Daoy (cell line): ENCODE measurements at places on chromosomes 7 and 10. TPM values are rescaled to one million over a fixed set of nuclear protein-coding genes. Genes with fewer than 3 reads are reported as not detected.

ACBD5 gene
- total RNA-seq: 16.9 and 32.6 TPM in 2 replicates

GRCh38 chr7:94409200-94409948 lies 14.7 kb downstream of the COL1A2 start:
- DNase-seq: no peak

- peak; percentile 1 for DNase-seq
Observed at GRCh38 chr10:68271196-68271882, 39.4 kb upstream of the ATOH7 start.

DNA sequence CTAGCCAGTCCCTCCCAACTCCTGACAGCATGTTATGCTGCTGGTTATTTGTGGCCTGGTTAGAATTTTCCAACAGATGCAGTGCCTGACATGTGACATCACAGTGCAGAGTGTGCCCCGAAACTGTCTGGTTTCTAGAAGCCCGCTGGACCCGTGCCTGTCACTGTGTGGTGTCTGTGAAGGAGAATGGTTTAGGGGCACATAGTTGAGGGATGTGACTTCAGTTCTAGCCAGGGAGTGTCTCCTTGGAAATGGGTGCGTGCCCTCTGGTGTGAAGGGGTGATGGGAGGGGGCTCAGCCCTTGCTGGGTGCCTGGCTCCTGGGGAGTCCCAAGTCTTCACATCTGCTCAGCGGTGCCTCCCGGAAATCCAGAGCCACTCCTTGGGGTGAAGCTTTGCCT lies 303.6 kb downstream of the GLRX3 start:
- DNase-seq: no peak

- DNase-seq: no peak
Observed at GRCh38 chr10:126058507-126058906, 162.1 kb downstream of the FANK1 start.

DNA sequence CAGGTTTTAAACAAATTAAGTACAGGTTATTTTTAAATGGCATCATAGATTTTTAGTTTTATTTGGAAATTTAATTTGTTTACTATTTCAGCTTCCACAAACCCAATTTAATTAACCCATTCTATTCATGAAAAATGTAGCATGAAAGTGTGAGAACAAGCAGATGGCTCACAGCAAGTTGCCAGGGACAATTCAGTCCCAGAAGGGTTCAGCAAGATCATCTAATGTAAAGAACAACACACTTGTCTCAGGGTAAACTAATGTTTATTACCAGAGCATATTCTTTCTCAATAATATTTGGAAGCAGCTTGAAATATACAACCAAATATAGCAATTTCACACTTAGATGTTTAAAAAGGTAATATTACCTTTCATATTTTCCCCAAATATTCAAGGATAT lies 166.9 kb upstream of the SLC13A1 start:
- no peak for DNase-seq

DNA sequence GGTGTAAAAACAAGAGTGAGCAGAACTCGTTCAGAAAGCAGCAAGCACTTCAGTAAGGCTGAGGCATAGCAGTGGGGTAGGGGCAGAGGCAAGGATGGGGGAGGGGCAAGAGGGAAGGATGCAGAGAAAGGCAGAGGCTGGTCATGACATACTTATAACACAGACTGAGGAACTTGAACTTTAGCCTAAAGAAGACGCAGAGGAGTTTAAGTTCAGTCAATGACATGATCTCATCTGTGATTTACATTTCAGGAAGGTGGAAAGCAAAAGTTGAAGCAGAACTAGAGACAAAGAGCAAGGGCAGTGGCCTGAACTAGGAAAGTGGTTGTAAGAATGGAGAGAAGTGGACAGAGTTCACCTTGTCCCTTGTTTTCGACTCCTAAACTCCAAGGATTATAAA lies 15.8 kb downstream of the MACC1 start:
- peak; percentile 56 for DNase-seq

TCF7L2 gene
- 0.60 and 1.9 TPM in 2 replicates for total RNA-seq

- DNase-seq: no peak
Observed at GRCh38 chr7:112819536-112819935, 29.3 kb upstream of the TMEM168 start.

DPY19L1 gene
- 57.8 and 57.9 TPM in 2 replicates for total RNA-seq
